ENCODE measurements at places on chromosomes 11 and 22.

- DNase-seq = no peak
Observed at GRCh38 chr11:94303966-94304958, at the start of gene IZUMO1R. Gene IZUMO1R (plus strand): TSS chr11:94304580. CDS start chr11:94305637, 1,057 bp downstream.

- no peak for DNase-seq
Observed at GRCh38 chr11:44812971-44813370, 86.2 kb downstream of the TSPAN18 start.

DNA sequence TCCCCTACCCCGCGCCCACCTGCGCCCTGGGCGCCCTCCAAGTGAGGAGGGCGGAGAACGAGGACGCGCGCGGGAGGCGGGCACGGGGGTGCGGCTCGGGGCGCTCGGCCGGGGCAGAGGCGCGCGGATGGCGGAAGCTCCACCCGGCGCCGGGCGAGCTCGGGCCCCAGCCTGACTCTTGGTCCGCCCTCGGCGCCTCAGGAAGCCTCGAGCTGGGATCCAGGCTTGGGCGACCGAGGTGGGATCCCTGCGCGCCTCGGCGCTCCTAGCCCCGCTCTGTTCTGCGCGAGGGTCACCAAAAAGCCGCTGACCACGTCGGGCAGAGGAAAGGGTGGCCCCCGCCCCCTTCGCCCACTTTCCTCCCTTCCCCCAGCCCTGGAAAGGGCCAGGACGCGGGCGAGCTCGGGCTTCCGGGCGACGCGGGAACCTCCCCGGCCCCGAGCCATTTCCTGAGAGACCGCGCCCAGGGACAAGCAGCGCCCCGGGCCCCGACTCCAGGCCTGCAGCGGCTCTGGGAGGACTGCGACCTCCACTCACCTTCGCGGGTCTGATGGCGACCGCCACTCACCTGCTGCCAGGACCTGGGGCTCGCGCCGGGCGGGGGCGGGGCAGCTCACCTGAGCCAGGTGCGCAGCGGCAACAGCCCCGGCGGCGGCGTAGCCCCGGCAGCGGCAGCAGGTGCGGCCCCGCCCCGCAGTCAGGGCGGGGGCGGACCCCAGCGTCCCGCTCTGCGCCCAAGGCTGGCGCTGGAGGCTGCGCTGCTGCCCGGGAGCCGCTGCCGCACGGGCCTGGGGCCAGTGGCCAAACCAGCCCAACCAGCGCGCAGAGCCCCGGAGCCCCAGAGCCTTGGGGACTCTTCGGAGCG, 2.2 kb upstream of the SIGIRR start:
- DNase-seq = peak; percentile 69

- DNase-seq = peak; percentile 86
Observed at GRCh38 chr22:38924347-38924952, 33.0 kb upstream of the APOBEC3A start.

DNA sequence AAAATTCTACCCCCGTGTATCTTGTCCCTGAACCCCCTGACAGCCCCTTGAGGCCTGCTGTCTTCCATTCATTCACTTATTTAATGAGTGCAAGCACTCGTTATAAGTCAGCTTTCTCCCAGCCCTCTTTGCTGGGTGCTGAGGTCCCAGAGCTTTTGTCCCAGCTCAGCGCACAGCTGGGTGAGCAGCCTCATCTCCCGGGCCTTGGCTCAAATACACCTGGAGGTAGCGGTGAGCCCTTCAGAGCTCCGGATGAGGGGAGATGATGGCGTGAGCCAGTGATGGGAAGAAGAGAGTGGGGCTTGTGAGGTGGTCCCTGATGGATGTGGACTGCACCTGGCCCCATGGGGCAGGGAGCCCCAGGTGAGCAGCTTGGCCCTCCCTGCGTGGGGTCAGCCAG, 18.1 kb upstream of the ARHGAP8 start:
- no peak for DNase-seq

DNA sequence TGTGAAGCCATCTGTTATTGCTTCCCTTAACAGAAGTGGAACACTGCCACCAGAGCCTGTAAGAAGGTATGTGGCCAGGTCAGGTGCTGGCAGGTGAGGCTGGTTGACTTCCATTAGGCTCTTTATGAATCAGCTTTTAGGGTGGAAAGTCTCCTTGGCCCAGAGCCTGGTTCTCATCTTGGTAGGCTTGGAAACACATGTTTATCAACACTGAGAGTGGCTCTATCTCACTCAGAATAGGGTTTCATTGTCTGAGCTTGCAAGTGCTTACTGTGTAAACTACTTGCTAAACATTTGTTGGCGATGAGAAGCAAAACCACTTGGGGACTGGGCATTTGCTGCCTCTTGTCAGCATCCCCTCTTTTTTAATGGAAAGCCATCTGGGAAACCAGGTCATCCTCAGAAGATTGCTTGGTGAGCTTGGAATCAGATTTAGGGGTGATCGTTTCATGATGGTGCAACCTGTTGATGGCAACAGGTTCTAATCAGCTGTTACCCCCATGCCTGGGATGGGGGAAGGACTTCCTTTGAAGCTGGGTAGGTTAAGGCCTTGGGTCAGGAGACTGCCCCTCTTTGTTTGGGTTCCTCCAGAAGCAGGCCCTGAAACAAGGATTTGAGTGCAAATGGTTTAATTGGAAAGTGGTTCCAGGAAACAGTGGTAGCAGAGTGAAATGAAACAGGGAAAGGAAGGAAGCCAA, 75.0 kb upstream of the AMPD3 start:
- no peak for DNase-seq

DNA sequence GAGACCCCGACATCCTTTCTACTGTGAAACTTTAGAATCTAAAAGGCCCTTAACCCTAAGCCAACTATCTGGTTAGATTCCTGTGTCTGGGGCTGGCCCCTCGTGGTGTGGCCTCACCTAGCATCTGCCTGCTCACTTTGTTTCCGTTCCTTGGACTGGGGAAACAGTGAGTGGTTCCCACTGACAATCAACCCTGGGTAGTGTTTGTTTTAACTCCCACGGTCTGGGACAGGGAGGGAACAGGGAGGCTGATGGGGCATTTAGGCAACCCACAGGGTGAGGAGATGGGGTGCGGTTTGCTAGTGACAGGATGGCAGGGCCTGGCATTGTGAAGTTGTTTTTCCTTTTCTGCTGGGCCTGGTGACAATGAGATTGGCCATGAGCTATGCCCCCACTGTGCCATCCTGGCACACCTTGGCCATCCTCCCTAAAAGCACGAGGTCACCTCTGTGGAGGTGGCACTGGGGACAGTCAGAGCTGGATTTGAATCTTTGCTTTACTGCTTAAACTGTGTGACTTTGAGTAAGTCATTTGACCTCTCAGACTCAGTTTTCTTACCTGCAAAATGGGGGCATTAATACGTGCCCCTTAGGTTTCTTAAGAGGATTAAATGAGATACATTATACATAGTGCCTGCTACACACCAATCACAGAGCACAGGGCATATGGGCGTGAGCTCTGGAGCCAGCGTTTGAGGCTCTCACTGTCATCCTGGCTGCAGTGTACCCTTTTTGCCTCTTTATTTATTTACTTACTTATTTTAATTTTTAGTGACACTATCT, 31.4 kb downstream of the CHRDL2 start:
- no peak for DNase-seq

DNA sequence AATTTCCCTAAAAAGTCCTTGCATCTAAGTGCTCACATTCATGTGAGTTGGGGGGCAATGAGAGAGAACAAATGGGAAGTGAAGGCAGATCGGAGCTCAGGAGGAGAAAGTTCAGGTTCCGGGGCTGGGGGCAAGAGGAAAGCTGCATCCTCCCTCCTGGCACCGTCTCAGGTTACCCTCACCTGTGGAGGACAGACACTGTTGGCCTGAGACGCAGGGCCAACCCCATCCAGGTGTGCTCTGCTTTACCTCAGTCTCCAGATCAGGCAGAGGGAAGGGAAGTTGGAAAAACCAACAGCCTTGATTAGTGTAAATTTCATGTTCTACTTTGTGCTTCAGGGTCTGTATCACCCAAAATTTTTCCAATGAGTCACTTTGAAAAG, 146.9 kb downstream of the TRIM29 start:
- no peak for DNase-seq

GRCh38 chr11:3984896-3985295, 109.7 kb upstream of the RRM1 start:
- no peak for DNase-seq

DNA sequence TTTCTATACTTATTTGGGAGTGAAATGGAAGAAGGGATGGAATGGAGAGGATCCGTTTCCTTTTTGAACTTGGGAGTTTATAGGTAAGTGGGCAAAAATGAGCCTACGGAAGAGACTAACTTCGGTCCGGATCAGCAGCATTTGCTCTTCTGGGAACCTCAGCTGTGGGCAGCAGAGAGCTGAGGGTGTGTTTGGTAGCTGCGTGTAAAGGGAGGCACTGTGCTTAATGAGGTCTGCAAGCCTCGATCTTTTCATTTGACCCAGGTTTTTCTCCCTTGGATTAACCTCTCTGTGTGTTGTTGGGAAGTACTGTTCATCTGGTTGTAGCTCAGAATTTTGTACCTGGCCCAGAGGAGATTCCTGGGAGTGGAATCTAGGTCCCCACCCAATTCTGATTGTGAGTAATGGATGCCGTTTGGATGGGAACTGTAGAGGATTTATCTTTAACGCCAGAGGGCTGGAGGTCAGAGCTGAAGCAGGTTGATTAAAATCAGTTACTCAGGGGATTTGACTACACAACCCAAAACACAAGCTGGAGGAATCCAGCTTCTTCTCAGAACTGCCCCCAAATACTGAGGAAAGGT, 201.6 kb upstream of the SORL1-AS1 start:
- no peak for DNase-seq

DNA sequence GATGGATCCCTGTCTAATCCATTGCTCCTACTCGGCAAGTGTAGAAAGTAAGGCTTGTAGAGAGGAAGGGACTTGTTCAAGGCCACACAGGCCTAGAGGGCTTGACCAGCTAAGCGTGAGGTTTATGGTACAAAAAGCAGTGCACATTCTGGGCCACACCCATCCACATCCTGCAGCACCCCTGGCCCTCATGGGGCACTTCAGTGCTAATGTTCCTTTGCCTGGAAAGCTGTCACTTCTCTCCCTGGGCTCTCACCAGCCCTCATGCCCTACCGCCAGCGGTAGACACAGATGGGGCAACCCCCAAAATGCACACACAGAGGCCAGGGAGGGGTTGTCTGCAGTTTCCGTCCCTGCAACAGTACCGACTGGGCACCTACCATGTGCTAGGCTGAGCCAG, 7.1 kb upstream of the MGAT3 start:
- no peak for DNase-seq

DNA sequence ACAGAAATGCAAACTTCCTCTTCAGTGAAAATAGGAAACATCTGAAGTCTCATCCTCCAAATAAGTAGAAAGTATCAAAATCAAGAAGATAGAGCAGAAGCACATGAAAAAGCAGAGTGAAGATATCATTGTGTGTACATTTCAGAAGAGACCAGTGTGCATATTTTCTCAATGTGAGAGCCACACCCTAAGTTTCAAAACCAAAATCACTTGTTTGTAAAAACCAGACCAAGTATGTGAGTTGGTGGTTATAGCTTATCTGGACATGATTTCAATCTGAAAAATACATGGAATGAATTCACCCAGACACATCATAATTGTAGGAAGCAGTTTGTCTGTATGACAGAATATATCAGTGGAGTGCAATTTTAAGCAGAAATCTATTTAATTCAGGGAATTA, 536.0 kb downstream of the JRKL start:
- DNase-seq = no peak

All from left cardiac atrium (tissue), 4 donors.